ENCODE measurements at places on chromosomes 7 and 10.

DNA sequence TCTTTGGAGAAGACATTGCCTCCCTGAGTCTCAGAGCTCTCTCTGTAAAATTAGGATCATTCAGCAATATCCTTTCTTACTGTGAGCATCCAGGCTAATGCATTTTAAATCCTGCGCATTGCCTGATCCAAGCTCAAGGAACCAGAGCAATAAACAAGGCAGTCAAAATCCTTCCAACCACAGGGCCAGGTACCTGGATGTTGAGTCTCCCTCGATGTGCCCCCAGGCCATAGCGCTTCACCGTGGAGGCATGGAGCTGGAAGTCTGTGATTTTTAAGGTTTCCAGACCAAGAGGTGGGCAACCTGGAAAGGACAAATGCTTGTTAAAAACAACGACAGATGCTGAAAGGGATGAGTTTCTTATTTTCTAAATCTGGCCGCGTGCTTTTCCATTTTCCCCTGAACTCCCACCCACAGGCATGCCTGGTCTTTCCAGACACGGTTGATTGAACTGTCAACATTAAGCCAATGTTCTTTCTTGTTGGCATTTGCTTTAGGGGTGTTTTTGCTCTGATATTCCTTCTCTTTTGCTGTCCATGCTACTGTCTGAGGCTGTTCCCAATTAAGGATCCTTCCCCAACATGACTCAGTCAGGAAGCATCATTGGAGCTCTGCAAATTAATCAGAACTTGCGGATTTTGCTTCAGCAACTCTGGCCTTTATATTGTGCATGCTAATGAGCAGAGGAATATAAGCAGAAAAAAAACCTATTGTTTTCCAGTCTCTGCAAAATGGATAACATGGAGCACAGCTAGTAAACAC lies 29.0 kb downstream of the CPXM2 start:
- no peak for ATAC-seq

- ATAC-seq: no peak
Observed at GRCh38 chr7:2947058-2947780, 96.4 kb downstream of the CARD11 start.

DNA sequence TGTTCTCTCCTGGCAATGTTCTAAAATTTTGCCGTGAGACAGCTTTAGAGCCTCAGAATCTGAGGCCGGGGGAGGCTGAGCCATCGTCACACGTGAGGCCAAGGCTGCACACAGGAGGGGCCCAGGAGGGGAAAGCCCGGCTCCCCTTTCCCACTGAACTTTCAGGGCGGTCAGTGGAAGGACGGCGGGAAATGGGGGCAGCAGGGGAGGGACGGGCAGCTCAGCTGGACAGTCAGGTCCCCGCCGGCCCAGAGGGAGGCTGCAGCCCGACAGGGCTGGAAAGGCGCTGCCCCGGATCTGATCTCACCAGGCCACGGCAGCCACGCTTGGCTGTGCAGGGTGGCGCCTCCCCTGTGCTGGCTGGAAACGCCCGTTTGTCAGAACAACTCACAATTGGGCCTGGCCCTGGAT lies 43.3 kb upstream of the ADGRA1 start:
- ATAC-seq: no peak

DNA sequence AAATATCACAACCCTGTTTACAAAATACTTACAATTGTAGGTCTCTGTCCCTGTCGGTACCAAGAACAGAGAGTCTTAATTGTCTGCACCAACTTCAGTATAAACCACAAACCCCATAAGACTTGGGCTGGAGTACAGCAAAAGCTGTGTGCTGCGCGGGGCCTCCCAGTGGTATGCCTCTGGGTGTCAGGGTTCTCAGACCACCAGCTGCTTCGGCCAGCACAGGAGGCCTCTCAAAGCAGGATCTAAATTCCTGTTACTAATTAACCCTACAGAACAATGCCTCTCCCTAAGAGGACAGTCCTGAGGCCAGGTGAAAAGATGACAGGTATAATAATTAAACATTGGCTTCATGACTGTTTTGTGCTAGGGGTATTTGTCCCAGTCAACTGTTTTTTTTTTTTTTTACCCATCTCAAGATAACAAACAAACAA lies 957 bp upstream of the SVIL start:
- peak; percentile 45 for ATAC-seq

GRCh38 chr7:114916261-114916892 lies 5.5 kb upstream of the MDFIC start:
- no peak for ATAC-seq

- ATAC-seq: peak; percentile 94
Observed at GRCh38 chr7:113628948-113629847, 289.6 kb downstream of the PPP1R3A start.

- no peak for ATAC-seq
Observed at GRCh38 chr10:5618829-5619228, 47.6 kb downstream of the ASB13 start.

GRCh38 chr7:112385516-112385915 lies 64.7 kb upstream of the IFRD1 start:
- no peak for ATAC-seq

GRCh38 chr10:114022766-114023597 lies 20.7 kb upstream of the ADRB1 start:
- ATAC-seq: no peak

DNA sequence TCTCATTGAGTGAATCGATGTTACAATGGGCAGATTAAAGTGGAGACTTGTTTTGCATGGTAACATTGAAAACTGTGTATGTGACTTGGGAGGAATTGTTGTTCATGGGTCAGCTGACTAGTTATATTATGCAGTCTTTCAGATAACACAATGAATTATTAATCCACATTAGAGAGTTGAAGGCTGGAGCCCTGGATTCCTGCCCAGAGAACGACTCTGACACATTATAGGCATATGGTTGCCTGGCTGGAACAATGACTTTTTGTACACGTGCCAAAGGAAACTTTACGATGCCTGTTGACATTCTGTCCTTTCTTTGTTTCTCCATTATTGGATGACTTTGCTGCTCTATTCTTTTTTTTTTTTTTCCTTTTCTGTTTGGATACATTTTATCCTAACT lies 52.3 kb upstream of the TMEM229A start:
- peak; percentile 57 for ATAC-seq

DNA sequence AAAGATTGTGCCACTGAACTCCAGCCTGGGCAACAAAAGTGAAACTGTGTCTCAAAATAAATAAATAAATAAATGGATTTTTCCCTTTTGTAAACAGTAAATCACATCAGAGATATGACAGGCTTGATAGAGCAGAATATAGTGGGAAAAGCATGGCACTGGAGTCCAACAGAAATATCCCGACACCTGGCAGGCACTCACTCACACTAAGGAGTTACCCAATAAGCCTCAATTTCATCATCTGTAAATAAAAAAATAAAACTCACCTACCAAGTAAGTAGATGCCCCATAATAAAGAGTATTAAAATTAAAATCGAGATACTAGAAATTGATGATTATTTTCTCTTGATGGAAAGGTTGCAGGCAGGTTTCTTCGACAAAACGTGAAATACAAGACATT lies 1.7 kb downstream of the ATE1 start:
- no peak for ATAC-seq

GRCh38 chr10:96585736-96586418 lies 935 bp downstream of the TM9SF3 start:
- ATAC-seq: peak; percentile 52

GRCh38 chr7:129188892-129189660 lies 643 bp downstream of the SMO start:
- peak; percentile 67 for ATAC-seq

DNA sequence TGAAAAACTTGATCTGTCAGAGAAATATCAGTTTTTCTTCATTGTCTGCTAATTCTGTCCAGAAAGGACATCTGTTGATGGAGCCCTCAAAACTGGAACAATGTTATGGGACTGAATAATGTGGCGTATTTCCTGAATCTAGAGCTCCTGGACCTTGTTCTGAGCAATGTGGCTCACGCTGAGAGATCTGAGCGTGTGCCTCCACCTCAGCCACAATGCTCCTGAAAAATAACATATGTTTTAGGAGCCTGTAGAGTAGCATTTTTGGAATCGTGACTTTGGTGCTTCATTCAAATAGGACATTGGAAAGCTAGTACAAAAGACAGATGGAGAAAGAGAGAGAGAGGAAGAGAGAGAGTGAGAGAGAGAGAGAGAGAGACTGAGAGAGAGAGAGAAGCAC lies 110.3 kb downstream of the BMPER start:
- no peak for ATAC-seq

- ATAC-seq: peak; percentile 82
Observed at GRCh38 chr10:113305871-113306270, 247.0 kb upstream of the HABP2 start.

- ATAC-seq: no peak
Observed at GRCh38 chr7:9030976-9031375, 597.6 kb downstream of the NXPH1 start.
